Activated CD4-positive, alpha-beta T cell treated with anti-CD3 and anti-CD28 coated beads, Interleukin-10, Interleukin-2, amounts not matched to agents 100 ng/mL and 50 ng/mL, durations not matched to agents 16 hours and 8 hours (primary cell): ENCODE measurements at places on chromosomes 5 and 9.

- peak; percentile 90 for DNase-seq
Observed at GRCh38 chr5:181241393-181241975, 2.2 kb downstream of the RACK1 start.

- DNase-seq = peak; percentile 78
Observed at GRCh38 chr9:114366334-114367128, 21.3 kb downstream of the AKNA start.

- DNase-seq = no peak
Observed at GRCh38 chr9:125043631-125044030, 99.7 kb downstream of the SCAI start.

DNA sequence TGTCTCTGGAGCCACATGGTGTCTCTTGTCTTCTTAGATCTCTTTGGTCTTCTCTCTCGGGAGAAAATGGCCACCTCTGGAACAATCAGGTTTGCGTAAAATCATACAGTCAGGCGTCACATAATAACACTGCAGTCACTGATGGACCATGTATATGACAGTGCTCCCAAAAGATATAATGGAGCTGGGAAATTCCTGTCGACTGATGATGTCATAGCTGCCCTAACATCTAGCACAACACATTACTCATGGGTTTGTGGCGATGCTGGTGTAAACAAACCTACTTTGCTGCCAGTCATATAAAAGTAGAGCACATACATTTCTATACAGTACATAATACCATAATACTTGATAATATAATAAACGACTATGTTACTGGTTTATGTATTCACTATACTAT lies 30.1 kb upstream of the RAI14 start:
- no peak for DNase-seq

DNA sequence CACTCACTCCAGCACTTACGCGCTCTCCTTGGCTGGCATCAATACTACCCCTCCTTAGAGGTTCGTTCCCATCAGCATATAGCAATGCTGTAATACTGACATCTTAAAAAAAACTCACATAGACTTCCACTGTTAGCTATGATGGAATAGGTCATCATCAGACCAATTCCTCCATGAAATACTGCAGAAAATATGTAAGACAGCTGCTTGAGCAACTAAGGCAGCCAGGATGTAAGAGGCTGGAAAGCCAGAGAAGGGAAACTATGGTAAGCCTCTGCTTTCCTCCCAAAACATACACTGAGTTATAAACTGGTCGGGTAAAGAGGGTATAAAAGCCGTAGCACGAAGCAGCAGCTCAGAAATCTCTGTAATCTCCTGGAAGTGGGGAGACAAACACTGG lies 33.5 kb downstream of the AUH start:
- no peak for DNase-seq

DNA sequence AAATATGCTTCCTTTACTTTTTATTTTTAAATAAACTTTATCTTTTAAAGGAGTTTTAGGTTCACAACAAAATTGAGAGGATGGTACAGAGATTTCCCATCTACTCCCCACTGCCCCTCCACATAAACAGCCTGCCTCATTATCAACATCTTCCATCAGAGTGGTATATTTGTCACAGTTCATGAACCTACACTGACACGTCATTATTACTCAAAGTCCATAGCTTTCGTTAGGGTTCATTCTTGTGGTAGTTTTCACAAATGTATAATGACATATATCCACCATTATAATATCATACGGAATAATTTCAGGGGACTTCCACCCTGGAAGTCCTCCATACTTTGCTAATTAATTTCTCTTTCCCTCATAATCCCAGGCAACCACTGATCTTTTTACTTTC lies 204.9 kb downstream of the SMARCA2 start:
- no peak for DNase-seq

GRCh38 chr9:98861781-98862504 lies 54.5 kb downstream of the GALNT12 start:
- no peak for DNase-seq

DNA sequence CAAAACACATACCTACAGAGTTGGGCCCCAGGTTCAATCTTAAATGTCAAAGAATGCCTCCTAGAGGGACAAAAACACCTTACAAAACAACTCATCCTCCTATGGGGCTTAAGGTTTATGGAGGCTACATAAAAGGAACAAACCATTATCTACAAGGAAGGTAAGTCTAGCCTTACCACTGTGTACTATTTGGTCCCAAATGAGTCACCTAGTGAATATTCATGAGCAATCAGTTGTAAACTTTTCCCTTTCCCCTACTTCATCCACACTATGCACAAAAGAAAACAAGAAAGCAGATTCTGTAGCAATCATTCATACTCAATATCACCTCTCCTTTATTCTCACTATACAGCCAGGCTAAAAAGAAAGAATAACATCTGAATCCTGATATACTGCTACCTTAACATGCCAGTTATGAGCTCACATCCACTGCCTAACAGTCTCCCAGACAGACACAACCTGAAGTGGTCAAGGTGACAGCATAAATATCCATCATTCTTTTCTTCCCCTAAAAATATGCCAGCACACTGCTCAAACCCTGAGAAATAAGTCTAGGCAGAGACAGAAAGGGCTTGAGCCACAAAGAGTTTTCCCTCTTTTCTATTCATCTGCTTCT lies 6.2 kb downstream of the OXCT1 start:
- peak; percentile 24 for DNase-seq

DNA sequence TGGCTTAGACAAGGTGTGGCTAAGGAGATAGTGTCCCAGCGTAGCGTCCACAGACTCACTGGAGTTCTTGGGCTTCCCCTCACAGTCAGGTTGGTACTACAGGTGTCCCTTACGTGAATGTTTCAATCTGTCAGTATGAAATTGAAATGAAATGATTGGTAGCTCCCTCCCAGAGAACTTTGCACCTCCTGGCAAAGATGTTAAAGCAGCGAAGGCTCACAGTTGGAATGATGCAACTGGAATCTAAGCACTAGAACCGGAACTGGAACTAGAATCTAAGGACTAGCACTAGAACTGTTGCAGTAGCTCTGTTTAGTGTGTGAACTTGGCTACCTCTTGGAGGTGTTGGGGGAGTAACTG lies 1.1 kb downstream of the SLC31A1 start:
- no peak for DNase-seq

GRCh38 chr5:124492444-124493224 lies 253.8 kb downstream of the ZNF608 start:
- no peak for DNase-seq

DNA sequence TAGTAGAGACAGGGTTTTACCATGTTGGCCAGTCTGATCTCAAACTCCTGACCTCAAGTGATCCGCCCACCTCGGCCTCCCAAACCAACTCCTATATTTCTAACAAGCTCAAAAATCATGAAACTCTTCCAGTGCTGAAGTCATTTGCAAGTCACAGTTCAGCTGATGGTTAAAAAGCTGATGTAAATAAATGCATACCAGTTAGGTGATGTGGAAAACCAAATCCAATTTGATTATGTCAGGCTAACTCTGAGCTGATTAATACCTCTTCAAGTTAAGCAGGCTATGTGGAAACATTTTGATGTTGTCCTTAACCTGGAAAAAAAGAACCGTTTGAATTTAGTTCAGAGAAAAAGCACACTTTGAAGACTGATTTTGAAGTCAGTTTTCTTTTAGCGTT lies 51.0 kb downstream of the TMEM252 start:
- no peak for DNase-seq

GRCh38 chr9:134272302-134273023 lies 53.8 kb upstream of the RXRA start:
- DNase-seq = no peak

GRCh38 chr5:123951582-123951977 lies 439.6 kb downstream of the CSNK1G3 start:
- DNase-seq = no peak

- no peak for DNase-seq
Observed at GRCh38 chr5:180336234-180337020, 16.7 kb downstream of the GFPT2 start.

DNA sequence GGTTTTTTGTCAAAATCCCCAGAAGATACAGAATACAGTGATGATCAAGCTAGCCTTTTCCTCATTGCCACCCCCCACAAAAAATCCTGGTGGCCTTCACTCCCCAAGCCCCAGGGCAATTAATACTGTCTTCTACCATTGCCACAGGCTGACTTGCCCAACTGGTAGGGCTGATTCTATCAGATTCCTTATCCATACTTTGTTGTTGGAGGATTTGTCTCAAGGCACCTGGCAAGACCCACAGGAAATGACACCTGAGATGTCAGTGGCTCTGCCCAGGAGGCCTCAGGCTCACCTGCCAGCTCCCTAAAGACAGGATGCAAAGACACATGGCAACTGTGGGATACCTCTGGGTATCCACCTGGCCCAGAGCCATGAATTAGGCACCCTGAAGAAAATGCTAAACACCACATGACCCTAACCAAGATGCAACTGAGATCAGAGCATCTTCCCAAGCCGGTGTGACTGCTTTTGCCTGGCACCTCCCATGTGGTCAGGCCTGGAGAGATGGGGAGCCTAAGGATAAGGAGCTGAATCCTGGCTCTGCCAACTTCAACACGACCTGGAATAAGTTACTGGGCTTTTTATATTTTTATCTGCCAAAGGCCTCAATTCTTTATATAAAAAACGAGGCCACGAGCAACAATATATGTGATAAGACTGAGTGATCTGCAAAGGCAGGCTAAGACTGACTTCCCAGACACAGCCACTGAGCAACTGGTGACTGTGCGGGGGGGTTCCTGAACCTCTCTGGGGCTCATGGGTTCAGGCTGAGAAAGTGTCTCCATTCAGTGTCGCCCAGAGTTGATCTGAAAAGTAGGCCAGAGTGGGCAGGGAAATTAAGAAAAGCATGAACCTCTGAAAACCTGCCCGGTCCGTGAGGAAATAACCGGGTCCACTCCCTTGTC lies 944 bp downstream of the ATOX1 start:
- DNase-seq = no peak

DNA sequence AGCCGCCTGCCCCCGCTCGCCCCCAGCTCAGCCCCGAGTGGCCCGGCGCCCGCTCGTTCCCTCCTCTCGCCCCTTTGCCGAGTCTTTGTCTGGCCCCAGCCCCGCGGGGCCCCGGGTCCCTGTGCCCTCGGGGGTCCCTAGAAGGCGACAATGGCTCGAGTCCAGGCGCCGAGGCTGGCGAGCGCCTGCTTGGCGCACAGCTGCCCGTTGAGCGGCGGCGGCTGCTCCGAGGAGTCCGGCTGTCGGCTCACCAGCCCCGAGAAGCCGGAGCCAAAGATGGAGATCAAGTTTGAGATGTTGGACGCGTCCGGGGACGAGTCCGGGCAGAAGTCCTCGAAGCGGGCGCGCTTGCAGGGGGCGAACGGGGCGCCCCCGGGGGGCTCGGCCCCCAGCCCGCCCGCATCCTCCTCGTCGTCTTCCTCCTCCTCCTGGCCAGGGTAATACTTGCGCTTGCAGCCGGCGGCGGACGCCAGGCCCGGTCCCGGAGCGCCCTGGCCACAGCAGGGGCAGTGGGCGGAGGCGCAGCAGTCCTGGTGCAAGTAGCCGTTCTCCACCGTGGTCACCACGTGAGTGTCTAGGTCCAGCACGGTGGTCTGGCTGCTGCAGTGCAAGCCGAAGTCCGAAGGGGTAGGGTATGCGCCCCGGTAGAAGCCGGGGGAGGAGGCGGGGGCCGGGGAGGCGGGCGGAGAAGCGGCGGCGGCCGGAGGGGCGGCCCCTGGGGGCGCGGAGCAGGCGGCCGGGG lies 1.2 kb downstream of the IER5L start:
- DNase-seq = no peak

- no peak for DNase-seq
Observed at GRCh38 chr5:112210430-112211005, 208.6 kb downstream of the EPB41L4A start.

DNA sequence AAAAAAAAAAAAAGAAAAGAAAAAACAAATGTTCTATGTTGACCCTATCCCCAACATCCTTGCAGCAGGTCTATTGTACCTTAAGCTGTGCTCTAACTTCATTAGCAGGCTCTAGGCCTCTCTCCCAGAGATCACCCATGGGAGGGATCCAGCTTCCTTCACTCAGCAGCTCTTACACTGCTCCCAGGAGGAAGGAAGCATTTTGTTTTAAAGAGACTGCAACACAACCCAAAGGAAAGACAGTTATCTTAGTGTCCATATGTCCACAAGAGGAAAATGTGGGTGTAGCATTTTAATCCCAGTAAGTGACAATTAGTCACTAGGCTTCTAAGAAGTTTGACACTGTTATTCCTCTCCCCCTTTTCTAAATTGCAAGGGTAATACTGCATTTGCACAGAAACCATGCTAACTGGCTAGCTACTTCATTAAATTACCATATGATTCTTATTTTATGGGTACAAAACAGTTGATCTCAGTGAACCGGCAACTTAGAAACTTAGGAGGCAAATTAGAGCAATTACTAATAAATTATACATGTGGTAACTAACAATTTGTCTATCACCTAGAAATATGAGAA lies 58.8 kb downstream of the MARCHF3 start:
- DNase-seq = no peak

- DNase-seq = no peak
Observed at GRCh38 chr5:161660806-161661205, 24.7 kb upstream of the GABRA6 start.

DNA sequence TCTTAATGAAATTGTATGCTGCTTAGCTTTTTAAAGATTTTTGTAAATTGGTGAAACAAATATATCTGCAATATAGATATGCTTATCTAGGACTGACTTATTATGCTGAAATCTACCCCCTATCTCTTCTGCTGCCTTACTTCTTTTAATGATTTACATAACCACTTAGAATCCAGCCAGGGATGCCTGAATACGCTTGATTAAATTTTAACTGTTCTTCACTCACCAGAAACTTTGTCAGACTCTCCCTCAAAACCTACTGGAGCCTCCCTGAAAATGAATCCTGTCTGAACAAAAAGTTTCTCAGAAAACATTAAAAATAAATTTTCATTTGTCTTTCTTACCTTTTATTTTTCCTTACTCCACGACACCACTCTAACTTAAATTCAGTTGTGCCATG lies 111.7 kb downstream of the ST8SIA4 start:
- DNase-seq = no peak

DNA sequence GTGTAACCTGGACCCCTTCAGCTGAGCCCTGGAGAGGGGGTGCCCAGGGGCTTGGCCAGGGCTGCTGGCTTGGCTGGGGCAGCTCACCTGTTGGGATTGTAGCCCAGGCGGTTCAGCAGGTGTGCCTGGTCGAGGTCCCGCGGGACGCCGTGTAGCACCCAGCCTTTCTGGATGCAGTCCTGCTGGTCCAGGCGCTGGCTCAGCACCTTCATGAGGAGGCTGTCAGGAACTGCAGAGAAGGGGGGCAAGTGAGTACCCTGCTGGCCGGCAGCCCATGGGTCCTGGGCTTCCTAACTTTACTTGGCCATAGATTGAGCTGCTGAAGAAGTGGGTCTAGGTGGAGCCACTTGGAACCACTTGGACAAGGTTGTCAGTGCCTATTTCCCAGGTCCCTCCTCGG lies 85.5 kb downstream of the AK8 start:
- DNase-seq = no peak

GRCh38 chr5:98777295-98777694 lies 3.8 kb downstream of the RGMB start:
- DNase-seq = no peak

DNA sequence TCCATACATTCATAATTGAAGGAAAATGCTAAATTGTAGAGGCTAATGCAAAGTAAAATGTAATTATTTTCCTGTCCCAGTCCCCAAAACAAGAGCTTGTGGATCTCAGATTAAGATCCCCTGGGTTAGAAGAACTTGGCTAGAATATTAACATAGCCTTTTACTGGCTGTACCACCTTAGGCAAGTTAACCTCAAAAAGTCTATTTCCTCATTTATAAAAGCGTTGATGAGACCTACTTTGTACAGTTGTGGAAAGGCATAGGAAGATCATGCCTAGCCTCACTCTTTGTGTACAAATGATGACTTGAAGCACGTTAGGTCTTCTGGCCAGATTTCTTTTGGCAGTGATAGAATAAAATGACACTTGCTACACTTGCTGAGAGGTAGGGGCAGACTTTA lies 97.2 kb downstream of the F2RL2 start:
- DNase-seq = no peak
